ENCODE measurements at places on chromosomes 5 and 9.

DNA sequence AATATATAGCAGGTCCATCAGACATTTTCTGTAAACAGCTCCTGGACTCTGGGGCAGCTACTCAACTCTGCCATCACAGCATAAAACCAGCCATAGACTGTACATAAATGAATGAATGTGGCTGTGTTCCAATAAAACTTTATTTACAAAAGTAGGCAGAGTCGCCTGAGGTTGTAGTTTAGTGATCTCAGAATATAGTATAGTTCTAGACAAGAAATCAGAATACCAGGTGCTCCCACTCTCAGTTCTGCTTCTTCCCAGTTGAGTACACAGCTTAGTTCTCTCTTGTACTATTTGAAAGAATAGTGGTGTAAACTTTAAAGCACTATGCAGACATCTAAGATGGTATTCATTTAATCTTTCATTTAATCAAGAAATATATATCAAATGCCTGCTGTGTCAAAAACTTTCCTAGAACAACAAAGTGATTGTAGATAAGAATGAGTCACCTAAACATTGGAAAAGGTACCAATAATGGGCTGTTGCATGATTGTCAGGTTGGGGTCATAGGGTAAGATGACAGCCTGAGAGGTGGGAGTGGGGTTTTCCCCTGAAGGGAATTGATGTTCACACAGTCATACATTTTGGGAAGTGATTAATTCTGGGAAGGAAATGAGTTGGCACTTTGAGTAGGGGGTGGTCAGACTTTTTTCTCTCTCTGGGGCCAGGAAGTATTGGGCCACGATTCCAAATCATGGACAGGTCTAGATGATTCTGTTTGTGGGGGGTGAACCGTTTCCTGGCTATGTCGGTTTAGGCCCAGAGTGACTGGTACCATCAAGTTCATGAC lies 37.0 kb downstream of the TNFSF8 start:
- no peak for DNase-seq

DNA sequence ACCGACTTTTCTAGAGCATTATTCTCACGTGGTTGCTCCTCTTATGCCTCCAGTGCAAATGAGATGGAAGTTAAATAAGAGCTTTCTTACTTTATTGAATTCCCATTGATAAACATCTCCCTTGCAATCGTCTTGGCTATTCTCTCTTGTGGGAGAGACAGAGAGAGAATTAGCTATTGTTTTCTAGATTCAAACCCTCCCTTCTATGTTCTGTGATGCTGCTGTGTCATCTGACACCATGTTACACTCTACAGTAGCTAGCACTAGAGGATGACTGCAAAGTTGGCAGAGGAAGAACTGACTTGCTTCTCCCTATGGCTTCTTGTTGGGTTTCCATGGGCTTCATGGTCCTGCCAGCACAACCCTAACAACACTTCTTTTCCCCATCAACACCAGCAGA lies 134.6 kb upstream of the RANBP3L start:
- DNase-seq = no peak

DNA sequence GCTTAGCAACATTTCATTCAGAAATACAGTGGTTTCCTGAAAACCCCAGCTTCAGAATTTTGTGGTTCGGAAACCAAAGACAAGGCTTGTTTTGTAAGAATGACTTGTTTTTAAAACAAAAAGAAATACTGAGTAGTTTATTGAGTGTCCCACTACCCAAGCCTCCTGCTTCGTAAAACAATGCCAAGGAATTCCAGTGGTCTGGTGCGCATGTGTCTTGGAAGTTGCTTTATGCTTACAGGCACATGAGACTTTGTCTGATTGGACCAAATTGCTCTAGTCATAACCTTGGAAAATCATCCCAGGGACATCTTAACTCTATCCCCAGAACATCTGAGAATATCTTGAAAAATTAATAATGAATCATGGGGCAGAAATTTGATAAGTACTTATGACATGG lies 77.1 kb upstream of the FST start:
- DNase-seq = no peak

- no peak for DNase-seq
Observed at GRCh38 chr9:123334639-123335038, 21.4 kb upstream of the CRB2 start.

- no peak for DNase-seq
Observed at GRCh38 chr9:26175264-26175663, 497.0 kb upstream of the TUSC1 start.

DNA sequence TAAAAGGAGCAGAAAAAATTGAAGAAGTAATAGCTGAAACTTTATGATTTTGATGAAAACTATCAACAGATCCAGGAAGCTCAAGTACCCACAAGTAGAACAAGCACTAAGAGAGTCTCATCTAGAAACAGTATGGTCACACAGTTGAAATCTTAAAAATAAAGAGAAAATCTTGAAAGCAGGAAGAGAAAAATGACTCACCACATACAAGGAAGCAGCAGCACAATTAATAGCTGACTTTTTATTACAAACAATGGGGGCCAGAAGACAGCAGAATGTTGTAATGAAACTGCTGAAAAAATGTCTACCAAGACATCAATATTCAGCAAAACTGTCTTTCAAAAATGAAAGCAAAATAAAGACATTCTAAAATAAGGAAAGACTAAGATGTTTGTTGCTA lies 1108.3 kb upstream of the DMAC1 start:
- DNase-seq = no peak
